H1 (cell line): ENCODE measurements at places on chromosomes 2 and 18. TPM values are rescaled to one million over a fixed set of nuclear protein-coding genes. Genes with fewer than 3 reads are reported as not detected.

DNA sequence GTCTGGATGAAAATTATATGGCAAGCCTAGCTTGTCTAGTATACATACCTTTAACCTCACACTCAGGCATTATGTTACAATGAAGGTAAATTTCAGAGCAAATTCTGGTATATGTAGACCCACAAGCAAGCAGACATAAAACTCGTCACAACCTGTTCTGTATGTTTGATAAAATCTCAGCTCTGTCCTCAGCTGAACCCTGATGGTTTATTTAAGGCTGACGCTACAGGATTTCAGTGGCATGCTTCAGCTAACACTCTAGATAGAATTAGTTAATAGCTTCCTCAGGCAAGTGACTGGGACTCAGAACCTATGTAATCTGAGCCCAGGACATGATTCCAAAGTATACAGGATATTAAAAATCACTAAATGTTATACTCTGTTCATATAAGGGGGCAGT, 68.2 kb upstream of the MC2R start:
- H3K27me3 ChIP-seq, result no peaks in the 10 kb centered on the region
- no peaks in the 10 kb centered on the region for H3K36me3 ChIP-seq
- no peak overlapping the region for H3K4me3 ChIP-seq
- H3K4me1 ChIP-seq, result no peaks in the 10 kb centered on the region; the same call in 1 of the 2 replicates

DNA sequence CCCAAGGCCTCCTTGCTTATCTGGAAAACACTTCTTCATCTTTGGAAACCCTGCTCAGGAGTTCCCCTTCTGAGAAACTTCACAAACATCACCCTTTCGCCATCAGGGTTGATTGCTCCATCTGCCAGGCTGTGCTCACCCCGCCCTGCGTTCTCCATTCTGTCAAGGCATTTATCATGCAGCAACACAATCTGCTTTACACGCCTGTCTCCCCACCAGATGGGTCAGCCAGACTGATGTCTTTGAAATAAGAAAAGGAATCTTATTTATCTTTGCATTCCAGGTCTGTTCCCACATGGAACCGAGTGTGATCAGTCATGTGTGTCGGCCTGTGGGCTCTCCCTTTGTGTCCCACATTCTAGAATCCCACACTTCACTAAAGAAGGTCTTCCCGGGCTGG, 110.0 kb upstream of the ARL4C start:
- H3K36me3 ChIP-seq, result no peaks in the 10 kb centered on the region
- H3K27ac ChIP-seq, result no peak overlapping the region
- H3K4me3 ChIP-seq, result no peak overlapping the region

DNA sequence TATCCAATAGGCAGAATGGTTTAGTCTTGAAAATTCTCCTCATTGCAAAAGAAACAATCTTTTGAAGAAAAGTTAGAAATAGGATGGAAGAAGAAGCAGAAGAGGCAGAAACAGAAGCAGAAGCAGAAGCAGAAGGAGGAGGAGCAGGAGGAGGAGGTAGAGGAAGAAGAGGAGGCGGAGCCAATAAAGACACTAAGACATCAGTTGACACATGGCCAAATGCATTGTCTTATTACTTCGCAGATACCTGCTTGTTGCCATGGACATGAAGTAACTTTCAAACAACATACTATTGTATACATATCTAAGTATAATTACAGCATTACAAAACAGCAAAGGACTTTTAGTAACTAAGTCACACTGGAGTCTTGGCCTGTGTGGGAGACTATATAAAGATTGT, 606.3 kb downstream of the METTL4 start:
- no peak overlapping the region for H3K4me3 ChIP-seq
- no peaks in the 10 kb centered on the region for H3K36me3 ChIP-seq
- no peaks in the 10 kb centered on the region for H3K4me1 ChIP-seq
- no peak for DNase-seq

DNA sequence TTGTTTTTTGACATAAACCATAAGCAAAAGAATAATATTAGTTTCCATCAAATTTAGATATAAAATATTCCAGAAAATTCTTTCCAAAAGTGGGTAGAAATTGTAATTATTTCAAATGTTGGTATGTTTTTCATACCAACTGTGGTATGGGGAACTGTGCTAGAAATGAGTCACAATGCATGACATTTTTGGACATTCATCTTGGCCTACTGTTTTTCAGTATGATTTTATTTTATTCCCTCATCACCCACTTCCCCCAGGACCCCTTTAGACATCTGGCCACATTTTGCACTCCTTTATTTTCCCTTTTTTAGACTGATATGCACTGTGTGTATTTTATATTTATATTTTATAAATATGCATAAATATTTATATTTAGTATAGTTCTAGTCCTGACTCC, 97.1 kb downstream of the DPP4 start:
- no peaks in the 10 kb centered on the region for H3K27me3 ChIP-seq
- no peaks in the 10 kb centered on the region for H3K36me3 ChIP-seq
- no peak overlapping the region for H3K4me3 ChIP-seq

DNA sequence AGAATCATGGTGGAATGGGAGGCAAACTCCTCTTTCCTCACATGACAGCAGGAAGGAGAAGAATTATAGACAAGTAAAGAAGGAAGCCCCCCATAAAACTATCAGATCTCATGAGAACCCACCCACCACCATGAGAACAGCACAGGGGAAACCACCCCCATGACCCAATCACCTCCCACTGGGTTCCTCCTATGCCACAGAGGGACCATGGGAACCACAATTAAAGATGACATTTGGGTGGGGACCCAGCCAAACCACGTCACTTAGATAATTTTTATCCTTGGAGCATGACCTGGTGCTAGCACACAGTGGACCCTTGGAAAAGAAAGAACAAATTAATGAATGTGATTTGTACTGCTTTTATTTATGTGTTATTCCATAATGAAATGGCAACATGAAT, 188.6 kb upstream of the NCKAP5 start:
- no peaks in the 10 kb centered on the region for H3K36me3 ChIP-seq
- no peak overlapping the region for H3K4me3 ChIP-seq
- no peaks in the 10 kb centered on the region for H3K4me1 ChIP-seq
- DNase-seq, result no peak
- H3K27me3 ChIP-seq, result no peaks in the 10 kb centered on the region

DNA sequence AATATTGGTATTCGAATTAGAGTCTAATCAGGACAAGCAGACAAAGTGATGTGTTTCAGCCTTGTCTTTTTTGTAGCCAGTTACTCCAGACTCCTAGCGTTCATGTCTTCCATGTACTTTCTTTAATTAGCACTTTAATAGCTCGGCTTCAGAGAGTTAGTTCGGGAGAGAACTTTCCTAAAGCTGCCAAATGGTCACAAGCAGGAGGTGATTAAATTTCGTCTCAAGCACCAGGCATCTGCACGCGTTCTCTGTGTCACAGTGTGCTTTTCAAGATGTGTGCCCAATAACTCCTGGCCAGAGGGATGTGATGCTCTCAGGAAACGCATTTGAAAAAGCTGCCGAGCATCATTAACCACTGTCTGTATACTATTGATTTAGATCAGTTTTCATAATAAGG, 790.8 kb downstream of the SOCS6 start:
- no peaks in the 10 kb centered on the region for H3K36me3 ChIP-seq
- H3K27me3 ChIP-seq, result no peaks in the 10 kb centered on the region; the same call in 1 of the 2 replicates
- no peaks in the 10 kb centered on the region for H3K4me1 ChIP-seq
- no peak overlapping the region for H3K27ac ChIP-seq
- no peak overlapping the region for H3K4me3 ChIP-seq

The CHRNG gene
- not detected in 2 replicates for total RNA-seq

The MARCHF4 gene
- total RNA-seq, result 2.9 TPM in 2 replicates

The CDKL4 gene
- total RNA-seq, result 0.29 TPM in 1 of 2 replicates, not detected in the other

The CTDSP1 gene
- 20.3 and 20.9 TPM in 2 replicates for total RNA-seq
